ENCODE measurements at places on chromosomes 2 and 18. TPM values are rescaled to one million over a fixed set of nuclear protein-coding genes. Genes with fewer than 3 reads are reported as not detected.

GRCh38 chr18:71831039-71831438 is 713.1 kb downstream of the CBLN2 start:
- DNase-seq = no peak

MSTN gene
- polyA plus RNA-seq = 1.5 TPM

GRCh38 chr2:71129902-71130151 is 202 bp downstream of the MCEE start:
- DNase-seq = no peak

DNA sequence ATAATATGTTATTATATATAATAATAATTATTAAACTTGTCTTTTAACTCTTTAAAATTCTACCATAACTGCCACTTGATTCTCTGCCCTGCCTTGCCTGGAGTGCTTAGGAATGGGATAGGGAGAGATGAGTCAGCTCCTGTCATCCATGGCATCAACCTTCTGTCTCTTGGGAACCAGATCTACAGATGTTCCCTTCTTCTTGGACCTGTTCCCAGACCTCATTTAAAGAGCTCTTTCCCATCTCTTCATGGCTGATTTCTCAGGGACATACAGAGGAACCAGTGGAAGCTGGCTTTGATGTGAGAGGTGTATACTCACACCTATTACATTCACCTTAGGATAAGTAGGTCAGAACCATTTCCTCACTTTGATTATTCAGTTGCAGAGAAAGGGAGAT is 155.3 kb upstream of the MYO3B start:
- DNase-seq = no peak

DNAH6 gene
- polyA plus RNA-seq = 1.8 TPM

DNA sequence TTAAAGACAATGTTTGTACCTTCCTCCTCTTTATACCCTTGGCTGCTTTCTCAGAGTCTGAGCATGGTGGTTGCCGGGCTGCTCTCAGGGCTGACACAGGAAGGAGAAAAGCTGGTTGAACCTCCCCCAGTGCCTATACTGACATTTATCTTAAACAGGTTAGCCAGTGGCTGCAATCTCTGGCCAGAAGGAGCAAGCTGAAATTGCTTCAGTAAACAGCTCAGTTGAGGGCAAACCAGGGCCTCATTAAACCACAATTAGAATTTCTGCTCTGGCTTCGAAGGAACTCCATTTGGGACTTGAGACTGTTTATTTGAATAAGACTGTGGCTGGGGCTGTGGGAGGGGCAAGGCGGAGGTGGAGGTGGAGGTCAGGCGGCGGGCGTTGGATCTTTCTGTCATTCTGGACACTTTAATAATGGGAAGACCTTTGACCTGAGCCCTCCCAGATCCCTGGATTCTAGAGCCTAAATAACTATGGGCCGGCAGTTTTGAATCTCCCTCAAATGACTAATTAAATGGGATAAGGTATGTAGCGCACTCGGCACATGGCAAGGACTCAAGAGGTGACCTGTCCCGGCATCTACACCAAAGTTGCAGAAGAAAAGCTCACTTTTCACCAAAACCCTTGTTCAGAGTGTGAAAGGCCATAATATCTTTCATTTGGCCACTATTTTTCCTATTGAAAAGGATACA is 120.6 kb upstream of the MYCN start:
- DNase-seq = no peak

SH3BP4 gene
- 41.7 TPM for polyA plus RNA-seq

DNA sequence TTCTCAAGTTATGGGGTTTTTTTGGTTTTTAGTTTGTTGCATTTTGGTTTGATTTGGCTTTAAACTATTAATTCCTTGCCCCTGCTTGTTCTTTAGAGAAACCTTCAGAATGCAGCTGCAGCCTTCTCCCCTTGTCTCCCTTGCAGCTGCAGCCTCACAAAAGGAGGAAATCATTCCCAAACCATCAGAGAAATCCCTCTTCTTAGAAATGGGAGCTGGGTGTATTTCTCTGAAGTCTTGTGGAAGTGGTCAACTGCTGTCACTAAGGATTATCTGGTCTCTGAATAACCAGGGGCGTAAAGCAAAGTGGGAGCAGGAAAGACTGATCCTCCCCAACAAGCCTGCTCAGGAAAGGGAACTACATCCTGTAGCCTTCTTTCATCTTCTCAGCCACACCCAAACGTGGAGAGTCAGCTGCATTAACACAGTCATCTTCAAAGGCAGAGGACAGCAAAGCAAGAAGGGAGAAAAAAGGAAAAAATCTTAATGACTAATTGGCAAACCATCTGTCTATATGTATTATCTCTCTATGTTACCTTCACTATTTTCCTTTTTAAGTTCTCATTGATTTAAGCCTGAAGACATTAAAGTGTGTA is 1834.1 kb upstream of the PIK3C3 start:
- no peak for DNase-seq

- no peak for DNase-seq
These were observed 238.1 kb downstream of the LPIN1 start for GRCh38 chr2:11984316-11985158.

RELCH gene
- polyA plus RNA-seq = 36.7 TPM

PAX8 gene
- 593 TPM for polyA plus RNA-seq

DNA sequence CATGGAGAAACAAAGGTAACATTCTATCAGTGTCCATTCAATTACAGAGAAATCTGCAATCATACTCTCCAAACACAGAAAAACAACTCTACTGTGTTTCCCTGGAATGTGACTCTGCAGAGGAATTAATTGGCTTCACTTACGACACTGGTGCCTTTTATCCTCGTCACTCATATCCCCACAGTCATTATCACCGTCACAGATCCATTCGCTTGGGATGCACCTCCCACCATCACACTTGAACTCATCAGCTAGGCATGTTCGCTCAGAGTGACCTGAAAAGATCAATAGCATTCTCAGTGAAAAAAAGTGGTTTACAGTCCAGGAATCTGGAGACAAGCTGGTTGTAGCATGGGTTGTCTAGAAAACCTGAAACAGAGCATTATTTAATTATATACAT is 124.3 kb downstream of the DHRS9 start:
- DNase-seq = no peak

CYS1 gene
- 94.7 TPM for polyA plus RNA-seq

PSMD14 gene
- polyA plus RNA-seq = 58.8 TPM
